ENCODE measurements at places on chromosomes 7 and 10.
A peak's percentile ranks its signal among the peaks of the same experiment; 100 is the strongest.

GRCh38 chr10:79153745-79154144, 85.0 kb downstream of the ZMIZ1 start:
- no peak for DNase-seq

DNA sequence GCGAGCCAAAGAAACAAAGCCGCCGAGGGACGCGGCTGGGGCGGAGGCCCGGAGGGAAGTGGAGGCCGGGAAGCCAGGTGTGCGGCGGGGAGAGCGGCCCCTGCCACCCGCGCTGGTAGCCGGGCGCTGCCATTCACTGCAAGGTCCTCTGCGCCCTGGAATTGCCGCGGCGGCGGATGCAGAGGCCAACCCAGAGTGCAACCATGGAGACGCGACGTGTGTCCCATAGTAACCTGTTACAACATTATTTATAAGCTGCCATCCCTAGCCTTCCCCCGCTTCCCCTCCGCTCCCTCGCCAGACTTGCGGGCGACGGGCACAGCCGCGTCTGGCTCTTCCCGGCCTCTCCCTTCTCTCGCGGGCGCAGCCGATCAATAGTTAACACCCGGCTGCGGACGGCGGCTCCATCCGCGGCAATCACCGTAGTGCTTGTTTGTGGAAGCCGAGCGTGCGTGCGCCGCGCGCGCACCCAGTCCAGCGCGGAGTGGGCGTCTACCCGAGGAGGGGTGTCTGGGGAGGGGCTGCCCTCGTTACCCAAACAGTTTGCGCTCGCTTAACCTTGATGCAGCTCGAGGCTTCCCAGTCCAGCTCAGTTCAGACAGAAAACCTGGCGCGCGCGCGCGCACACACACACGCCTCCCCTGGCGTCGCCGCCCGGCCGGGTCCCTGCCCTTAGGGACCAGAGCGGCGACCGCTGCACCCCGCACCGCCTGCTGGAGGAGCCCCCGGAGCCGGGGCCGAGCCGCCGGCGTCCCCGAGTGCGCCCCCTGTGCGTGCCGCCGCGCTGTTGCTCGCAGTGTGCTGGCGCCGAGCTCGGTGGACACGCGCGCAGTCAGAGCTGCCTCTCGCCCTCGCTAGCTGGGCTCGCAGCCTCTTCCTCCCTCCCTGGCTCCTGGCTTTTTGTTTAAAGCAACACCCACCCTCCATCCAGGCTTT, 165.4 kb upstream of the DPP6 start:
- peak; percentile 9 for DNase-seq

DNA sequence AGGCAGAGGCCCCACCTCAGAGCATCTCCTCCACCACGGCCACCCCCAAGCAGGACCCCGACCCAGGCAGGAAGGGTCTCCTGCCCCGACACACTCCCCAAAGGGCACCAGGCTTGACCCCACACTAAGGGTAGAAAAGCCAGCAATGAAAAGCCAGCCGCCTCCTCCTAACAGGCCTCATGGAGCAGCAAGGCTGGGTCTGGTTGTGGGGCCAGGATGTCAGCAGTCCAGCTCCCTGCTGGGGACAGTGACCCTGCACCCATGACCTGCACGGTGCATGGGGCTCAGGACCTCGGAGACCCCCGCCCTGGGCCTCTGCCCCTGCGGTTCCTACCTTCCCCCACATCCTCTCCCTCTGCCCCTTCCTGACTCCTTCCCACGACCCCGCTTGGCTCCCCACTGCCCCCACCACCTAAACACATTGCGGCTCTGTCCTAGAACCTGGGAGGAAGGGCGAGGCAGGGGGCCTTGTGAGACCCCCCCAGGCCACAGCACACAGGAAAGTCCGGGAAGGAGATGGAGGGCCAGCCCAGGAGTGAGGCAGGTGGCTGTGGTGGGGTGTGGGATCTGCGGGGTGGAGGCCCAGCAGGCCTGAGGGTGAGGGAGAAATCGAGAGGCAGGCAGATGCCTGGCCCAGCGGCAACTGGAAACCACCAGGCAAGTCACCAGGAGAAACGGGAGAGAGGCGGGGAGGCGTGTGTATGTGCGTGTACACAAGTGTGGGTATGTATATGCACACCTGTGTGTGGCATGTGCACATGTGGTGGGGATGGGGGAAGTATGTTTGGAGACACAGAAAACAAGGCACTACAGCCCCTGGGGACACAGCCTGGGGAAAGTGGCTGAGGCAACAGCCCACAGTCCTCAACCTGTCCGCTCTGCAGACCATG, 229.9 kb downstream of the MAD1L1 start:
- DNase-seq, result no peak

DNA sequence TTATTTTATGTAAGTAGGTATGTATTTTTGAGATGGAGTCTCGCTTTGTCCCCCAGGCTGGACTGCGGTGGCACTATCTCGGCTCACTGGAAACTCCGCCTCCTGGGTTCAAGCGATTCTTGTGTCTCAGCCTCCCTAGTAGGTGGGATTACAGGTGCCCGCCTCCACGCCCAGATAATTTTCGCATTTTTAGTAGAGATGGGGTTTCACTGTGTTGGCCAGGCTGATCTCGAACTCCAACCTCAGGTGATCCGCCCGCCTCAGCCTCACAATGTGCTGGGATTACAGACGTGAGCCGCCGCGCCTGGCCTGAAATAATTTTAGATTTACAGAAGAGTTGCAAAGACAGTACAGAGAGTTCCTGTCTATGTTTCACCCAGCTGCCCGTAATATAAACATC, 37.5 kb downstream of the PFKFB3 start:
- DNase-seq, result no peak

GRCh38 chr10:120336911-120337540, 120.0 kb upstream of the PLPP4 start:
- peak; percentile 39 for DNase-seq

DNA sequence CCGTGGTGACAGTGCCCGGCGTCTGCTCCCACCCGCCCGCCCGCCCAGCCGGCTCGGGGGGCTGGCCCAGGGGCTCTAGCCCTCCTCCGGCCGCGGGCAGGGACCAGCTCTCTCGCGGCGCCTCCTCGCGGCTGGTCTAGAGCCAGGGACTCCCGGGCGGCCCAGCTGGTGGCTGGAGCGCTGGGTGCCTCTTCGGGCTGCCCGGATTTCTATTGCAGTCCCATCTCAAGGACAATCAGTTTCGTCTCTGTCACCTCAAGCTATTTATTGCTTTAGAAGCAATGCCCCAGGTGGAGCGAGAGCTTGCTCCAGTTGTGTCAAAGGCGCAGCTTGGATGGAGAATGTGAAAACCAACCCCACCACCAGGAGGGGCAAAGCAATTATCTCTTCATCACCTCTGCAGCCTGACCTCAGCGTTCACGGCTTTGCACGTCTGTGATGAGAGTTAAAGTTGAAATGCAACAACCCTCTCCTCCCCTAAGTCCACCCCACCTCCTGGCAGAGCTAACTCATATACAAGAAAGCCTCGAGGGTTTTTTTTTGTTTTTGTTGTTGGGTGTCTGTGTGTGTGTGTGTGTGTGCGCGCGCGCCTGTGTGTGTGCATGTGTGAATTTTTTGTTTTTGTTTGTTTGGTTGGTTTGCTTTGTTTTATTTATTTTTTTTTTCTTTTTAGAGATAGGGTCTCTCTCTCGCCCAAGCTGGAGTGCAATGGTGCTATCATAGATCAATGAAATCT, at the start of gene ITGA8:
Gene ITGA8, minus strand, starts transcription at position 24 of the 736 bp plus-strand sequence. CDS start 151 bp downstream, outside the sequence.
- peak; percentile 31 for DNase-seq

GRCh38 chr10:13637303-13637856, 50.6 kb downstream of the PRPF18 start:
- DNase-seq, result no peak

DNA sequence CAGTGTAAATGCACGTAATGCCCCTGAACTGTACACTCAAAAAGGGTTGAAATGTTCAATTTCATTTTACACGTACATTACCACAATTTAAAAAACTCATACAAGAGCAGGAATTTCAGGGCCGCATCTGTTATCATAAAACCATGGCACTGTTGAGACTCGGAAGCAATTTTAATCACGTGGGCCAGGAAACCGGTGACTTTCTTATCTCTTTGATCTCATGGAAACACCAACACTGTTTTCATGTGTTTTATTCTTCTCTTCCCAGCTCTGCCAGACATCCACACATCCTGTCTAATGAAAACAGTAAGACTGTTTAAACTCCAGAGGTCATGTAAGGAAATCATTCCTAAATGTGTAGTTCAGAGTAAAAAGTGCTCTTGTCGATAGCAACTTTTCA, 35.9 kb downstream of the PTPRE start:
- no peak for DNase-seq

DNA sequence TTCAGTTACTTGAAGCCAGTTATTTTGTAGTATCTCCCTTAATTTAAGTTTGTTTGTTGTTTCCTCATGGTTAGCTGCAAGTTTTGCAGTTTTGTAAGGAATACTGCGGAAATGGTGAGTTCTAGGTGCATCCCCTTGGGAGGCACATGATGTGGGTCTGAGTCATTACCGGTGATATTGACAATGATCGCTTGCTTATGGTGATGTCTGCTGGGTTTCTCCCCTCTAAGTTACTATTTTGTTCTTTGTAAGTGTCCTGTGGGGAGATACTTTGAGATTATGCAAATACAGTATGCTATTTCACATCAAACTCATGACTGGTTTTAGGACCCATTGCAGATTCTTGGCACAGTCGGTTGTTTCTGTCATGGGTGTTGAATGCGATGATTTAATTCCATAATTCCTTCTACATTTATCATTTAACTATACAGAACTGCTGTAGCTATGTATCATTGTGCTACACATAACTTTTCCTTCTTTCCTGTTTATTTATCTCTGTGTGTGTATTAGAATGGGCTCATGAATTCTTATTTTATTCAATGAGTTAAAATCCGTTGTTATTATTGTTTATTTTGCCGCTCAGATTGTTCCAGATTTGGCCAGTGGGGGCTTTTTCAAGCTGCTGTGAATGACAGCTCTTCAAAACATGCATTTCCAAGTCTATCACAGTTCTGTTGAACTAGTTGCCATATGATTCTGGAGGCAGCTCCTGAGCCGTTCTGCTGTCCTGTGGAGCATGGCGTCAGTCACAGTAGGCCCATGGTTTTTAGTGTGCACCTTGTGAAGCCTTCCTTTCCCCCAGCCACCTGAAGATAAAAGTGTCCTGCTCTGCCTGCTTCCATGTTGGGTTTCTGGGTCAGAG, 18.4 kb downstream of the TSPAN14 start:
- no peak for DNase-seq

DNA sequence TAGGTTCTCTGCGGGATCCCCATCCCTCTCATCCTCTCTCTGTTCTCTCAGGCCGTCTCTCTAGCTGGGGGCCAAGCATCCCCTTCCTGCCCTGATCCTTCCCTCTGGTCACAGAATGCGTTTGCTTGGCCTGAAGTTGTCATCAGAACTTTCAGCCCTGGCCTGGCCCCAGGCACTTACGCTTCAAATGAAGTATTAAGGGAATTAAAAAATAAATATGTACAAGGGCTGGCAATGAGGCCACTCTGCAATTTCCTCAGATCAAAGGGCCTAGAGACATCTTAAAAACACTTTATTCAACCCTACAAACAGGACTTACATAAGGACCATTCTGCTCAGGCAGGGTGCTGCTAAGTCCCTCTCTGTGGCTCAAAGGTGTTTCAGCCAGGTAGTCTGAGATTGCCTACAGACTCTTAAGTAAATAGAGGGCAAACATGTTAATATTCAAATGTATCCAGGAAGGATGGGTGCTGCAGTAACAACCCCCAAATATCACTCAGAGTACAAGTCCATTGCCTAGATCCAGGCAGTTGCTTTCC, 16.0 kb downstream of the SFTPD start:
- DNase-seq, result no peak

- no peak for DNase-seq
These were observed 187.8 kb downstream of the COBL start for GRCh38 chr7:51128545-51129435.

DNA sequence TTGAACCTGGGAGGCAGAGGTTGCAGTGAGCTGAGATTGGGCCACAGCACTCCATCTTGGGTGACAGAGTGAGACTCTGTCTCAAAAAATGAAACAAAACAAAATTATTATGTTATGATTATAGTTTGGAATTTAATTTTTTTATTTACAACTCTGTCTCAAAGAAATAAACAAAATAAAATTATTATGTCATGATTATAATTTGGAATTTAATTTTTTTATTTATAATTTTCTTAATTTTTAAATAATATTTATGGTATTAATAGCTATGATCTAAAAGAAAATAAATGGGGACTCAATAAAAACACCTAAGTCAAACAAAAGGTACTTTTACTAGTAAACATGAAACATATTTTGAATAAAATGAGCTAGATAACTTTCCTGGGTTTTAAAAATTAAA, 994.8 kb upstream of the GHITM start:
- DNase-seq, result no peak

DNA sequence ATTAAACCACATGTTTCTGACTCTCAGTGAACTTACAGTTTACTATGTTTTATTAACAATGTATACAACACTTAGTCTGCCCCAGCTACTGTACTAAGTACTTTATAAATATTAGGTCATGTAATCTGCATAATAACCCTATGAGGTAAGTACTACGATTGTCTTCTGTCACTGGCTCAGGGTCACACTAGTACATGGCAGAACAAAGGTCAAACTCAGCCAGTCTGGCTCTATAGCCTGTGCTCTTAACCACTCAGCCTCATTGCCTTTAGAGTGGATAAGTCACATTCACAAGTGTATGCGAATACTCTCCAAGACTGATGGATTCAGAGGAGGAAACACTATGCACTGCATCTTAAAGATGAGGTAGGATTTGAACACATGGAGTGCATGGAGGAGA, 252.3 kb downstream of the KCNMA1 start:
- DNase-seq, result no peak

DNA sequence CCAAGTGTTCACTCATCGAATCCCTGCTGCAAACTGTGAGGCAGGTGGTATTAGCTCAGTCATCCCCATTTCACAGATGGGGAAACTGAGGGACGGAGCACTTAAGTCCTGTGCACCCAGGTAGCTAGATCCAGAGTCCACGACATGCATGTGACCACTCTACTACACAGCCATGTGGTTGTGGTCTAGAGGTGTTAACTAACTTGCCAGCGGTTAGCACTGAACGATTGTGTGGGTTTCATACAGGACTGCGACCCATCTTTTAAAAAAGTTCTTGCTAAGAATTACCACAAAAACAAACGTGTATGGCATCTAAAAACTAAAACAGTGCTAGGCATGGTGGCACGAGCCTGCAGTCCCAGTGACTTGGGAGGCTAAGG, 16.1 kb upstream of the ABCC2 start:
- DNase-seq, result no peak

GRCh38 chr10:126037946-126038345, 141.6 kb downstream of the FANK1 start:
- DNase-seq, result no peak

DNA sequence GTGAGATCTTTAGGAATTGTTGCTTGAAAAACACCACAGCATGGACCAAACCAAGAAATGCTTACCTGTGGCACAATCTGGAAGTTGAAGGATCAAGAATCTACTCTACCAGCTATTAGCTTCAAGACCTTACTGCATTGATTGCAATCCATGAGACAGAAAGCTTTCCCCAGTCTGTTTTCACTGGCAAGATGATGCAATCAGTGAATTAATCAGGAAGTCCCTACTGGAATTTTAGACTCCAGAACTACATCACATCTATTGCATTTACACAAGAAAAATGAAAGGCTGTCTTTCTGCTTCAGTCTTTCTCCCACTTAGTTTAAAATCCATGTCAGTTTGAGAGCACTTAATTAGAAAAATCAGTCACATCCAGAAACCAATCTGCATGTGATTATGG, 191.7 kb downstream of the TFEC start:
- no peak for DNase-seq

Data from common myeloid progenitor, CD34-positive (primary cell).